Adrenal gland (tissue), 19 donors: ENCODE measurements at places on chromosomes 12 and 14.

GRCh38 chr12:107468182-107468581 lies 217.4 kb upstream of the PWP1 start:
- peak; percentile 58 for DNase-seq

GRCh38 chr14:31137214-31137889 lies 70.2 kb downstream of the HECTD1 start:
- no peak for DNase-seq

DNA sequence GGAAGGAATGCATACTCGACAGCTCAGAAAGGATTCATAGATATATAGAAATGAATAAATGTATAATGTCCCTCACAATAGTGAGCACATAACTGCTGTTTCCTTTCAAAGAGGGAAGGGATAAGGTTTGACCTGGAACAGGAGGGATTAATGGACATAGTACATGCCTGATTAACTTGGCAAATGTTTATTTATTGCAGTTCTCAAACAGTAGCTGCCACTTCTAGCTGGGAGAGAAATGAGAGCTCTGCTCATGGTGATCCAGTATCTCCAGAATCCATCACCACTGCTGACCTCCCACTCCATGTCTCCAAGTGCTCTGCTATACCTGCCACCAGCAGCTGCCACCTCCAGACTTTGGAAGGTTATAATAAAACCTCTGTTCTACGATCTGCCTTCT lies 108.1 kb downstream of the LRIG3 start:
- no peak for DNase-seq

GRCh38 chr12:109127533-109128242 lies 11.3 kb downstream of the ACACB start:
- DNase-seq = peak; percentile 46

GRCh38 chr12:5921966-5922899 lies 22.8 kb downstream of the ANO2 start:
- DNase-seq = no peak

DNA sequence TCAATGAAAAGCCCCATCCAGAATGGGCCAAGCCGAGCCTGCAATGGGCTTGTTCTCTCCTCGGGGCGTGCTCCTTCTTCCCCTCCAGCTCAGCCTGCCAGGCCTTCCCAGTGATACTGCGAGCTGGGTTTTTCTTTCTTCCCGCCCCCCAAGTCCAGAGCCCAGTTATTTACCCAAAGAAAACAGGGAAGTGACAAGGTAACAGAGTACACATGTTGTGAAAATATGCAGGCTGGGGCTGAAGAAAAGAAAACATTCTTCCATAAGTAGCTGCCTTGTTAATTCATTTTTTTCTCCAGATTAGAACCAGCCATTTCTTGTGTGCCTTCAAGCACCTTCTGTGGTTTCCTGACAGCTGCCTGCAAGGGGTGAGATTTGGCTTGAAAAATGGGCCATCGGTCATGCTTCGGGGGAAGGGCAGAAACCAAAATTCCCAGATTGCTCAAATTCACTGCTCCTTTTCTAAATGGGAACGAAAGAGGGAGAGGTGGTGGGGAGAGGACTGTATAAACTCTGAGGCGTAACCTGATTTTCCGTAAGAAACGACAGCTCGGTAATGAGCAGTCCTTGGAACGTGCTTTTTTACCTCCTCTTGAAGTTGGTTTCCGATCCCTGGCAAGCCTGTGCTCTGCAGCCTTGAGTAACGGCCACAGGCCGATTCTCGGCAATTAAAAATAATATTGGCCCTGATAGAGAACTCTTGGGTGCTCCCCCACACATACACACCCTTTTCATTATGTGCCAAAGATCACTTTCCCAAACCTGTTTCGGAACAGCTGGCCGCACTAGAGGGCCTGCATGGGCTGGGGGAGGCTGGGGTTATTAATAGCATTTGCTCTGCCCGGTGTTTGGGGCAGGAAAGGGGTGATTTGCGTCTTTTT lies 229.4 kb downstream of the ZFP36L1 start:
- no peak for DNase-seq

- no peak for DNase-seq
These were observed 8.7 kb downstream of the CFAP251 start for GRCh38 chr12:121926874-121927706.

GRCh38 chr12:21350975-21351374 lies 16.3 kb upstream of the SLCO1A2 start:
- DNase-seq = no peak

GRCh38 chr12:64997858-64998257 lies 123.2 kb downstream of the WIF1 start:
- no peak for DNase-seq

DNA sequence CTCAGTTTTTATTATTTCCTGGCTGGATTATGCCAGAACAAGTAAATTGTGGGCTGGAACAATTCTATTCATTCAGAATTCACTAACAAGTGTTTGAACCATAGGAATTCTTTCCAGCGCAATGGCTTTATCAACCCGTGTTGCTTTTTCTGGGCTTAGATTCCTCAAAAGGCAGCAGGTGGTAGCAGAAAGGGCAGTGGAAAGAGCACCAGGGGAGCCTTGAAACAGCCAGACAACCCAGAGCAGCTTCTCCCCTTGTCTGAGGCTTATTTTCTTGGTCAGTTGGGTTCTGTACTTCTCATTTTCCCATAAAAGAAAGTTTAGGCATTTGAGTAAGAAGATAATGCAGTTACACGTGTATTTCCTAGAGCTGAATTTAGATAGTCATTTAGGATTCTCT lies 130.7 kb downstream of the OTOGL start:
- no peak for DNase-seq

- no peak for DNase-seq
These were observed 73.7 kb downstream of the TMTC2 start for GRCh38 chr12:82760423-82760822.

GRCh38 chr12:132315951-132316350 lies 13.4 kb downstream of the GALNT9 start:
- DNase-seq = no peak

GRCh38 chr12:49892084-49892731 lies 11.5 kb downstream of the FAIM2 start:
- no peak for DNase-seq

GRCh38 chr12:124413915-124414314 lies 119.0 kb downstream of the RFLNA start:
- no peak for DNase-seq

- DNase-seq = peak; percentile 87
These were observed 55.2 kb upstream of the CERS5 start for GRCh38 chr12:50222275-50222783.

GRCh38 chr12:10715491-10715890 lies 7.6 kb downstream of the YBX3 start:
- no peak for DNase-seq
